ENCODE measurements at places on chromosomes 4 and X.
A peak's percentile ranks its signal among the peaks of the same experiment; 100 is the strongest.

- no peak for DNase-seq
Observed at GRCh38 chr4:8343262-8343966, 73.9 kb downstream of the HTRA3 start.

- no peak for DNase-seq
Observed at GRCh38 chrX:19790829-19791228, 96.6 kb downstream of the SH3KBP1 start.

GRCh38 chrX:38514016-38514854 is 47.1 kb upstream of the TSPAN7 start:
- no peak for DNase-seq

DNA sequence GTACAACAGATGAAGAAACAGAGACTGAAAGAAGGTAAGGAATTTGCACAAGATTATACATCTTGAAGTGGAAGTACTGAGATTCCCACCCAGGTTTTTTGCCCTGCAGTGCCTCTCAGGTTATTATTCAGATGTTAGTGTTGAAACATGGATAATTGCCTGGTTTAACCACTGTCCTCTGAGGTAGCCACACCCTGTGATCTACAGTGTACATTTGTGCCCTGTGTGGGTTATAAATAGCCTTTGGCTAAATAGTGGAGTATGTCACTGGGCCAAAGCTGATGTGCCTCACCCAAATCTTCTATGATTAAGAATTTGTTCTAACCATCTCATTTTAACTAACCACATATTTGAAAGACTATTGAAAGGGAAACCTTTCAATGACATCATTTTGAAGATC is 5.4 kb upstream of the ASB5 start:
- no peak for DNase-seq

DNA sequence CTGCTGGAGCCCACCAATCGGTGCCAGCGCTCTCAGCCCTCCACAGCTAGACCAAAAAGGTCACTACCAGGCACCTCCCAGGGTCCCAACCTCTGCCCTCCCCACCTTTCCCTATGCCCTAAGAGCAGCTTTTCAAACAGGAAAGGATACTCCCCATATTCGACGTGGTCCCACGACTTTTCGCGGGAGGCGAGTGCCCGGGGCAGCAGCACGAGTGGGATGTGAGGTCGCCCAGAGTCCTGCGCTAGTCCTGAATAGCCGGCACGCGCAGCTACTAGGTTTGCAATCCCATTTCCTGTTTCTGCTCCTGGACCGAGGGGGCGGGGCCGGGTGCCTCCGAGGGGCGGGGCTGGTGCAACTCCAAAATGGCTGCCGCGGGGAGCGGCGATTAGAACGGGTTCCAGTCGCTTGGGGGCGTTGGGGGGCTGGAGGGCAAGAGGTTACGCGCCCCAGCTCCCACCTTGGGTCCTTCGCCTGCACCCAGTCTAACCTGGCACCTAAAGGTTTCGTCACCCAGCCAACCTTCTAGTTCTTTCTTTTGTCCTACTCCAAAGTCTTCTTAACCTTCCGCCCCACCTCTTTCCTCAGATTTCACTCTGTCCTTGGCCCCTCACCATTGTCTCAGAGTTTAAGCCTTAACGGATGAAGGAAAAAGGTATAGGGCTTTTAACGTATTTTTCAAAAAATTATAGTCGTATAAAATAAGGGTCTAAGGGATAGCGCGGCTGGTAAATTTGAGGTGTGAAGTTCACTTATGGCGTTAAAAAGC is 85.0 kb upstream of the TENT5D start:
- no peak for DNase-seq

- DNase-seq, result peak; percentile 35
Observed at GRCh38 chr4:32140636-32141035, 1420.5 kb downstream of the PCDH7 start.

GRCh38 chrX:23114241-23114640 is 114.5 kb downstream of the DDX53 start:
- no peak for DNase-seq

GRCh38 chr4:112951362-112952312 is 97.8 kb upstream of the ANK2 start:
- DNase-seq, result no peak

GRCh38 chr4:38302910-38303309 is 342.7 kb downstream of the PTTG2 start:
- DNase-seq, result no peak

DNA sequence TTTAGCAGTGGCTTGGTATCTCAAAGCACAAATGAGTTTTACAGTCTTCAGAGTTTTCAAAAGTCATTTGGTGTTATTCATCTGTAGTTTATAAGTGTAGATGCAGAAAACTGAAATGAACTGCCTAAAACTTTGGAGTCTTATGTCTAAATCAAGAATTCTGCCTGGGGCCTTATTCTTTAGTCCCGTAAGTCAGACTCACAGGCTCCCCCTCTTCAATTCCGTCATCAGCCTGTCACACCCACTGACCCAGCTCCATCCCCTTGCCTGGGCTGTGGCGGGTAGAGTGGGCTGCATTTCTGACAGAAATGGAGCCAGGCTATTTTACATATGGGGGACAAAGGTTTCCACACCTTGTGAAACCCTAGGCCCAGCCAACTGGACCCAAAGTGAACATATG is 44.3 kb downstream of the TSPAN5 start:
- DNase-seq, result no peak

DNA sequence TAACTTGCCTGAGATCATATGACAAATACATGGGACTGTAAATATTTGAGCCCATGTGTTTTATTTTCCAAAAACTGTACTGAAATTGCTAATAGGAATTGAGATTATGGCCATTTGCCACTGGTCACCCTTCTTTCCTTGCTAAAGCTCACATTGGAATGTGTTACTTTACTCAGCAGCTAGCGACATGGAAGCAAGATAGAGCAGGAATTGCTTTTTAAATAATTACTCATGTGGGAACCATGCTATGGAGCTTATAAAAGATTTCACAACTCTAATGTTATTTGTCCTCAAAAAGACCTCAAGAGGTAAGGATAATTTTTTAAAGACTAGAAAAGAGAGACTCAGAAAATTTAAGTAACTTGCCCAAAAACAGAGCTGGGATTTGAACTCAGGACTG is 48.8 kb upstream of the AFAP1 start:
- DNase-seq, result no peak

GRCh38 chr4:36676139-36677050 is 395.0 kb downstream of the DTHD1 start:
- no peak for DNase-seq

- DNase-seq, result no peak
Observed at GRCh38 chrX:25941087-25941486, 197.1 kb upstream of the MAGEB18 start.

- no peak for DNase-seq
Observed at GRCh38 chr4:32658019-32658418, 1937.8 kb downstream of the PCDH7 start.

Data from activated CD4-positive, alpha-beta T cell treated with anti-CD3 and anti-CD28 coated beads, Interleukin-2, amount 50 U/mL, for 16 hours (primary cell).